ENCODE measurements at places on chromosomes 6 and 20. TPM values are rescaled to one million over a fixed set of nuclear protein-coding genes. Genes with fewer than 3 reads are reported as not detected.

PPP1R10 gene
- 47.3 TPM for total RNA-seq

DLK2 gene
- total RNA-seq = not detected

THBD gene
- total RNA-seq = 0.93 TPM

RIPPLY2 gene
- total RNA-seq = not detected

TRDN gene
- not detected for total RNA-seq

C6orf52 gene
- not detected for total RNA-seq

DSP gene
- total RNA-seq = 1.7 TPM

NNAT gene
- total RNA-seq = 0.15 TPM

CCN6 gene
- not detected for total RNA-seq

SHLD1 gene
- 2.2 TPM for total RNA-seq

OTOR gene
- total RNA-seq = not detected

LEMD2 gene
- 45.1 TPM for total RNA-seq

TINAG gene
- total RNA-seq = not detected

ARMC2 gene
- 3.4 TPM for total RNA-seq

SLC22A16 gene
- not detected for total RNA-seq

ARHGAP40 gene
- not detected for total RNA-seq

PCSK2 gene
- total RNA-seq = 0.73 TPM

HCK gene
- 0.33 TPM for total RNA-seq

OSBPL2 gene
- 28.0 TPM for total RNA-seq

TNF gene
- under 0.01 TPM for total RNA-seq

SLC22A1 gene
- total RNA-seq = 0.33 TPM

SNX3 gene
- 195 TPM for total RNA-seq

MUC22 gene
- total RNA-seq = not detected

RAMACL gene
- total RNA-seq = 0.69 TPM

UBE2C gene
- total RNA-seq = 22.2 TPM

MMS22L gene
- 27.6 TPM for total RNA-seq

PRDM13 gene
- not detected for total RNA-seq

RREB1 gene
- total RNA-seq = 36.6 TPM

RARS2 gene
- total RNA-seq = 22.6 TPM

PARD6B gene
- 1.7 TPM for total RNA-seq

PGC gene
- not detected for total RNA-seq

PLN gene
- total RNA-seq = not detected

CLDN20 gene
- total RNA-seq = not detected

SLPI gene
- not detected for total RNA-seq

ANGPT4 gene
- total RNA-seq = not detected

LRRN4 gene
- total RNA-seq = not detected

C6orf15 gene
- total RNA-seq = not detected

DEF6 gene
- total RNA-seq = 0.15 TPM

RBPJL gene
- not detected for total RNA-seq
